ENCODE measurements at places on chromosomes 2 and 18.

- DNase-seq, result no peak
Measured at GRCh38 chr2:230693411-230693810, 19.2 kb upstream of the CAB39 start.

DNA sequence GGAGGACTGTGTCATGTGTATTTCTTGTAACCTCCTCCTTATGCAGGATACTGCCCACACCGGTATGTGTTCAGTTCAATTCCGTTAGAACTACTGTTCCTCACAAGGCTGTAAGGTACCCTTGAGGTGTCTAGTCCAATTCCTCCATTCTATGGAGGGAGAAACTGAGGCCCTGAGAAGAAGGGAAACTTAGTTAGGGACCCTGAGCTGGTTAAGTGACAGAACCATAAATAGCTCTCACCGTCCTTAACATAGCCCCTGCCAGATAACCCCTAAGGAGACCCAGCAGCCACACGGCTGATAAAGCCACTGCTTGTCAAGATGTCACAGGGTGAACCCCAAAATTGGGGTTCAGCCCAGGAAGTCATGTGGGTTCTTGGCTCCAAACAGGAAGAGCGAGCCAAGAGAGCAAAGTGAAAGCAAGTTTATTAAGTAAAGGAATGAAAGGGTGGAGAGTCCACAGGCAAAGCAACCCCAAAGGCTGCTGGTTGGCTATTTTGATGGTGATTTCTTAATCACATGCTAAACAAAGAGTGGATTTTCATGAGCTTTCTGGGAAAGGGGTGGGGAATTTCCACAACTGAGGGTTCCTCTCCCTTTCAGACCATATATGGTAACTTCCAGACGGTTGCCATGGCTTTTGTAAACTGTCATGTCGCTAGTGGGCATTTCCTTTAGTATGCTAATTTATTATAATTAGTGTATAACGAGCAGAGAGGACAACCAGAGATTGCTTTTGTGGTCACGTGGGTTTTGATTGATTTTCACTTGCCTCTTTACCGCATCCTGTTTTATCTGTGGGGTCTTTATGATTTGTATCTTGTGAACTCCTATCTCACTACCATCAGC is 83.4 kb upstream of the RTN4 start:
- peak; percentile 24 for DNase-seq

GRCh38 chr18:12574494-12575185 is 83.3 kb downstream of the SPIRE1 start:
- no peak for DNase-seq

- DNase-seq, result no peak
Measured at GRCh38 chr2:84901593-84902120, 3.8 kb upstream of the TMSB10 start.

DNA sequence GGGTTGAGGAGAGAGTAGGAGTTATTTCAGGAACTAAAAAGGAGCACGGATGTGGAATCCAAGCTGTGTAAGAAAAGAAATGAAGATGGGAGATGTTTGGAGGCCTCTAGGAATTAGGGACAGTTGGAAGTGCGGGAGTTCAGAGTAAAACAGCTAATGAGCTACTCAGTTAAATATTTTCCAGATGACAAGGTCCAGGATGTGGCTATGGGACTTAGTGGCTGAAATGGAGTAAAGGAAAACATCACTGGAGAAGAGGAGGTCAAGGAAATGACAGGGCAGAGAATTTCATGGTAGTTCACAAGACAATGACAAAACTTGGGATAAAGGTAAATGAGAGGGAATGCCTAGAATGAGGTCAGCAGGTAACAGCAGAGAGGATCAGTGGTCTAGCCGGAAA is 13.0 kb downstream of the GPR155 start:
- DNase-seq, result no peak

- no peak for DNase-seq
Measured at GRCh38 chr2:75041731-75042600, 83.5 kb downstream of the POLE4 start.

DNA sequence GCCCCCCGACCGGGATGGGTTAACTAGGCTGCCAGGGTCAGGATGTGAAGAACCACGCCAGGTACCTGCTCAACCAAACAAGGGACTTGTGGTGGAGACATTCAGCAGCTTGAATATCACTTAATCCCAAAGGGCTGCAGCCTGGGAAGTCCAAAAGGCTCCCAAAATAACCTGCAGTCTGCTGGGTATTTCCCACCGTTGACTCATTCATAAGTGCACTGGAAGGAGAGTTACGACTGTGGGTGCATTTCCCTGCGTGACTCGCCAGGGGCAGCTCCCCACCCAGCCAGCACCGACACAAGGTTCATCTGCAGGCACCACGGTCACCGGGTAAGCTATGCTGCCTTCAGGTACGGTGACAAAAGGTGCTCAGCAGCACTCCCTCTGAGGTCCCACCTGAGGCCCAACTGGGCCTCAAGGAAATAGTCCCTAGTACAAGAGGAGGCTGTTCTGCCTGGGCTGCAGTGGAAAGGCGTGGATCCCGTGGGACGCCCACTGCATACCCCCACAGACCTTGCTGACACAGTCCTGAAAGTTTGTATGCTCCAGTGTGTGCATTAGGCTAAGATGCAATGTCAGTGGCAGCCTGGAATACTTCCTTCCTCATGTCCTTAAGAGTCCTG is 86.5 kb downstream of the UXS1 start:
- DNase-seq, result no peak

GRCh38 chr2:43225788-43226557 is 433 bp downstream of the ZFP36L2 start:
- DNase-seq, result peak; percentile 55

- DNase-seq, result no peak
Measured at GRCh38 chr2:240348522-240348921, 86.9 kb upstream of the GPC1 start.

DNA sequence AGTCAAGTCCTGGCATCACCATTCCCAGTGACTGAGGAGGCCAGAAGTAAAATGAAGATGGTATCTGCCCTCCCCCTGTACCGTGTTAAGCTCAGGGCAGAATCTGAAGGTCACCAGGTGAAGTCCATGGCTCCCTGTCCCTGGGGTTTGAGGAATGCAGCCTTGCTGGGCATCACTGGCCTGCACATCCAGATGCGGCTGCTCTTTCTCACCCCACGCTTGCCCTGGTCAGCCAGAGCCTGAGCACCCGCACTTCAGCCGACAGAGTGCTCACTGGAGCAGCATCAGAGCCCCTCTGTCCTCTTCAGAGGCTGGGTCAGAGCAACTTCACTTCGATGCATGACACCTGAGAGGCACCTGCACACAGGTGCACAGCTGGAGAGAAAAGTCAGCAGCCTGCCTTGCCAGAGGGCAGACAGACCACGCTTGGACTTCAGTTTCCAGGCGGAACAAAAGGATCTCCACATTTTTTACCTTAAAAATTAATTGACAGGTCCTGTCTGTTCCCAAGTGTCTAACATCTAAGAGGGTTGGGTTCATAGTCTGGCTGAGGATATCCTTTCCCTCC is 267.3 kb downstream of the ANAPC1 start:
- DNase-seq, result no peak

DNA sequence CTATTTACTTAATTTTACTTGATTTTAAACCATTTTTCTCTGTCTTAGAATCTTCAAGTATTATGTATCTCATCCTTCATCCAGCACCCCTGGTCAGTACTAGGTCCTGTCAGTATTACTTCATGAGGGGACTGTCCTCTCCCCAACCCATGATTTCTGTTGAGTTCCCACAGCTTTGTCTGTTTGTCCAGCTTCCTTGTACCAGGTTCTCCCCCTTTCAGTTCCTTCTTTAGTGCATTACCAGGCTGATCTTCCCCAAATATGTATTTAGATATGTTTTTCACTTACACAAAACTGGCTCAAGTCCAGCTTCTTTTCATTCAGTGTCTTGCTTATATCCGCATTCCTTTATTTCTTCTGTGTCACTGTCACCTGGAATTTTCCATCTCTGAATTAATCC is 13.8 kb upstream of the TTC27 start:
- no peak for DNase-seq

DNA sequence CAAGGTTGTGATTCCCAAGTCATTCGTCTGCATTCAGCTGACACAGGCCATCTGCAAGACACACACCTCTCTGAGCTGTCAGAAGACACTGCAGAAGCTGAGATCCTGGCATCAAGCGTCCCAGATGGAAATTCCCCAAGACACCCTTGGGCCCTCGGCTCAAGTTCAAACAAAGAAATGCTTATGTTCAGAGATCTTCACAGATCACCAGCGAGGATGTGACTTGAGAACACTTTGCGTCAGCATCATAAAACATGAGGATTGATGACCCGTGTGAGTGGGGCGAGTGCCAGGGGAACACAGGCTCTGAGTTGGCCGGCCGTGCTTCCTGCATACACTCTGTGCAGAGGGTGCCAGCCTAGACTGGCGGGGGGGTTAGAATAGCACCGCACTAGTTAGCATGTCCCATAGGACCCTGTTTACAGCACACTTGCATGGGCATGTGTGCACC is 36.8 kb downstream of the KCNIP3 start:
- DNase-seq, result no peak

DNA sequence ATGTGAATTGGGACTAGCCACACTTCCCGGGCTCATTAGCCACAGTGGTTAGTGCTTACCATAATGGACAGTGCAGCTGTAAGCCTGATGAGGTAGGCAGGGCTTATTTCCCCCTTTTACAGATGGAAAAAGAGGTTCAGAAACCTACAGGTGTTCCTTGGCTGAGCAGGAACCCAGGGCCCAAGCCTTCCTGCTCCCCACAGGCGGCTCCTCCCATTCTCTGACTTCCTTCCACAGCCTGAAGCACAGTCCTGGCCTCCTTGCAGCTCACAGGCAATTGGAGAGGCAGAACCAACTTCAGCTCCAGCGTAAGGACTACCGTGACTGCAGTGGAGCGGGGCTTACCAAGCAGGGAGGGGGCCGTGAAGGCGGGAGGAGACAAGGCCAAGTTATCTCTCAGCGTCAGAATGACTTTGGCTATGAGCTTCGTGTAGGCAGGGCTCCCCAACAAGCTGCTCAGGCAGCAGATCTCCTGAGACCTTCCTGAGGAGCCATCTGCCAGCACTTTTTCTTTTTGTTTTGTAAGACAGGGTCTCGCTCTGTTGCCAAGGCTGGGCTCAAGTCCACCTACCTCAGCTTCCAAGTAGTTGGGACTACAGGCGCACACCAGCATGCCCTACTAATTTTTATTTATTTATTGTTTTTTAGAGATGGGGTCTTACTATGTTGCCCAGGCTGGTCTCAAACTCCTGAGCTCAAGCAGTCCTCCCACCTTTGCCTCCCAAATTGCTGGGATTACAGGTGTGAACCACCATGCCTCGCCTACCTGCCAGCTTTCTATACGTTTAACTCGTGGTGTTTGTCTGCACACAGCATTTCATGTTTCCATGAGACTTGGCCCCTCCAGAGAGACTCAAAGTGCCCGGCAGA is 34.2 kb upstream of the NT5DC4 start:
- no peak for DNase-seq

GRCh38 chr2:64989982-64990614 is 899 bp downstream of the SLC1A4 start:
- no peak for DNase-seq

- DNase-seq, result no peak
Measured at GRCh38 chr2:160278101-160278878, 78.2 kb upstream of the ITGB6 start.

DNA sequence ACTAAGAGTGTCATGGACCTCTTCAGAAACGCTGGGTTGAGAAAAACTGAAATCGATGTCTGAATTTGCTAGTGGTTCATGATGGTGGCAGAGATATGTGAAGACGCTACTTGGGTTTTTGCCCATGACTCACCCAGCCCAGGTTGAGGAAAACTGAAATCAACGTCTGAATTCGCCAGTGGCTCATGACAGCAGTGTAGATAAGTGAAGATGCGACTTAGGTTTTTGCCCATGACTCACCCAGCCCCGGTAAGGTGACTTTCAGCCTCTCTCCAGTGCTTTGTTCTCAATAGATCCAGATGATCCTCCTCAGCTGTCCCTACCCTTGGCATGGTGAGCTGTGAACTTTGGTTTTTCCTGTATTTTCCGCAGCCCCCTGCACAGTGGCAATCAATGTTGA is 105.3 kb upstream of the SIX3 start:
- no peak for DNase-seq

GRCh38 chr2:166463640-166464039 is 30.4 kb downstream of the SCN7A start:
- DNase-seq, result no peak

GRCh38 chr2:60735496-60736250 is 20.4 kb upstream of the PAPOLG start:
- DNase-seq, result no peak

DNA sequence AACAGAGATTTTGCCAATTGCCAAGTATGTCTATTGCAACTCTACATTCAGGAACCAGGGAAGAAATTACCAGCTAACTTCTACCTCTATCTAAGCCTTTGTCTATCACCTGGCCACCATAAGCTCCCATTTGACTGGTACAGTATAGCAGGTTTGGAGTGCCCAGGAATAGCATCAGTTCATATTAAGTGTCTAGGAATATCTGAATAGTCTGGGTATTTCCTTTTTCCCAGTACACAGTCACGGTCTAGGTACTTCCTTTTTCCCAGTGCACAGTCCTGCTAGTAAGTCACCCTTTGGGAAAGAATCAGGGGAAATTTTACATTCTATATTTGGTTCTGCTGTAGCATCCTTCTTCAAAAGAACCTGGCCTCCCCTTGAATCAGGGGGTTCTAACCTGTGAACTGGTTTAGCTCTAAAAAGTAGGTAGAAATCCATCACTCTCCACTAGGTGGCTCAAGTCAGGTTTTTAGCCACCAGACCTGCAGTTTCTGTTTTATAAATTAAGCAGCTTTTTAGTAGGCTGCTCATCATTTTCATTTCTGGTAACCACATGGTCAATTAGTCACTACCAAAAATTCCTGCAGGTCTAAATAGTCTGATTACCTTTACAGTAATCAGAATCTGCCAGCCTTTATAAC is 49.3 kb upstream of the DNAJC10 start:
- DNase-seq, result no peak

DNA sequence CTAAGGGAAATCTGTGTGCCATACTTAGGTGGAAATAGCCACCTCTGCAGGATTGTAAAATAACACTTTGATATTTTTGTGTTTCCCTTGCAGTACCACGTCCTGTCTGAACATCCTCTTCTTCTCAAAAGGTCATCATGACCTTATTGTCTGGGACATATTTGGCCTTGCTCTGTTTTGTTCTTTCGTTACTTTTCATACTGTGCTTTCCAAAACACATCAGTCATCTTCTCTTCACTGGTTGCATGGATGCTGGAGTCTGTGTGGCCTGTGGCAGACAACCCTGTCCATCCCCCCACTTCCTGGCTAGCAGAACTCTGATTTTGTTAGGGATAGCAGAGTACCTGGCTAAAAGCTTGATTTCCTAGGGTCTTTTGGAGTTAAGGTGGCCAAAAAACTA is 9.4 kb upstream of the GREB1 start:
- DNase-seq, result no peak

- DNase-seq, result no peak
Measured at GRCh38 chr2:201114846-201115245, 1.1 kb upstream of the CFLAR start.

Measured in activated T-helper 1 cell treated with anti-CD3 and anti-CD28 coated beads, Interleukin-2, amount 50 U/mL, for 16 hours (primary cell).